ENCODE measurements at places on chromosomes 12 and 14.

DNA sequence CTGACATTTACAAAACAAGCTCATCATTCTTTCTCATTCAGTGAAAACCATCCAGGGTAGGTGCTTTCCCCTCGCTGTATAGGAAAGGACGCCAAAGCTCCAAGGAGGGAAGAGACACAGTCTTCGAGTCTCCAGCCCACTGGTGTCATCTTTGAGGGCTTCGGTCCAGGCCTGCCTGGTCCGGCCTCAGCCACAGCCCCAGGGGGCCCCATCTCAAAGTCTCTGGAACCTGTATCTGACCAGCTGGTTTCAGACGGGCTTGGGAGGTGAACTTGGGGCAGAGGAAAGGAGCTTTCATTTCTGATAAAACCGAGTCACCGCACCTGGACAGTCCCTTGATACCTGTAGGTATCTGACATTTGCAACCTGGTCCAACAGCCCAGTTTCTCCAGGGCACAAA lies 229.5 kb upstream of the RTL1 start:
- DNase-seq, result no peak

GRCh38 chr12:103102225-103102744 lies 144.8 kb downstream of the ASCL1 start:
- no peak for DNase-seq

- no peak for DNase-seq
Observed at GRCh38 chr14:79165471-79166090, 995.4 kb downstream of the NRXN3 start.

DNA sequence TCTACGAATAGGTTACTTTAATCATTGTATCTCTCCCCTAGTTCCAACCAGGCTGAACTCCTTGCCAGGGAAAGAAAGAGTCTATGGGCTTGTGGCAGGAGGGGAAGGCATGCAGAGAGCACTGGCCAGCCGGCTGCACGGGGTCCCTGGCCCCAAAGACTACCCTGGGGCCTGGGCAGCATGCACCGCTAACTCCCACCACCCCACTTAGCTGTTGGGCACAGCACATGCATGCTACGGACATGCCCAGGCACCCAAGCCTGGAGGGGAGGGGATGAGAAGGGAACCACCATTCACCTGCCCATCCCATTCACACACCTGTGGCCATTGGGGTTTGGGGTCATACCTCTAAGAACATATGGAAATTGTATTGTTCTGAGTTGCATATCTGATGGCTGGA lies 94.1 kb downstream of the PIK3C2G start:
- DNase-seq, result no peak

- DNase-seq, result peak; percentile 52
Observed at GRCh38 chr12:94208622-94208966, 60.2 kb downstream of the PLXNC1 start.

DNA sequence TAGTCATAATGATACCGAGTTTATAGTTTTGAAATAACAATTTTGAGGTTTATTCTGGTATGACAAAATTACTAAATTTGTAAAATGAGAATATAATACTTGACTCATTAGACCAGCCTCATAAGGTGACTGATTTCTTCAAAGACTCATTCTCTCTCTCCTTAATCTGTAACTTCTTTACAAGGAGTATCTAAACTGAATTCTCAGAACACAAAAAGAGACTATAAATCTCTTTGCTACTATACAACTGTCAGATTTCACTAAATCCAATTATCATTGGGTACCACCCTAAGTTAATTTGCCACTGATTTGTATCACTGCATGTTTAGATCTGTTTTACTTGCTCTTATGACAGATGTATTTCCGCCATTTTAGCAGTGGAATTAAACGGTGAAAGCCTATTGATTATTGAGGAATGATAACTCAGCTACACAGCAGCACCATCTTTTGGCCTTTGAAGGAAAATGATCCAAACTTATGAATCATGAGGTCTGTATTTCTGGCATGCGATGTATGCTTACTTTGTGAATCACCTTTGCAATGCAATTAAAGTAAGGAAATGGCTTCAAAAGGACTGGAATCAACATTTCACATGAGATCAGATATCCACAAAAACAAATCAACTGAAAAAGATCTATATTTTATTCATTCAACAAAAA lies 161.2 kb downstream of the RERGL start:
- no peak for DNase-seq

DNA sequence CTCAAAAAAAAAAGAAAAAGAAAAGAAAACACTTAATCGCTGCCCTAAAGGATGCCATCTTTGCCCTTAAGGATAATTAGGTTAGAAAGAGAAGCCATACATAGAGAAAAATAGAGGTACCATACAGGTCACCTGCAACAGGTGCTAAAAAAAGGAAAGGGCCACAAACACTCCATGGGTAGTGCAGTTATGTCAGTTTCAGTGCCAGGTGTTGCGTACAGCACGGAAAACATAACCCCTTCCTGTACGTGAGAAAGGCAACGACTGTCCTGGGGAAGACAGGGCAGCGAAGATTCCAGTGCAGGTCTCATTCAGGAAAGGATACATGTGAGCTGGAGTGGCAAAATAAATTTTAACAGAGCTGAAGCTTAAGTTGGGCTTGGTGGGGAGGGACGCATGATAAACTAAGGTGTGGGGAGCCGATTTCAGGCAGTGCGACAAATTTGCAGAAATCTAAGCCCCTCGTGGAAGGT lies 553 bp upstream of the DAZAP2 start:
- DNase-seq, result no peak

DNA sequence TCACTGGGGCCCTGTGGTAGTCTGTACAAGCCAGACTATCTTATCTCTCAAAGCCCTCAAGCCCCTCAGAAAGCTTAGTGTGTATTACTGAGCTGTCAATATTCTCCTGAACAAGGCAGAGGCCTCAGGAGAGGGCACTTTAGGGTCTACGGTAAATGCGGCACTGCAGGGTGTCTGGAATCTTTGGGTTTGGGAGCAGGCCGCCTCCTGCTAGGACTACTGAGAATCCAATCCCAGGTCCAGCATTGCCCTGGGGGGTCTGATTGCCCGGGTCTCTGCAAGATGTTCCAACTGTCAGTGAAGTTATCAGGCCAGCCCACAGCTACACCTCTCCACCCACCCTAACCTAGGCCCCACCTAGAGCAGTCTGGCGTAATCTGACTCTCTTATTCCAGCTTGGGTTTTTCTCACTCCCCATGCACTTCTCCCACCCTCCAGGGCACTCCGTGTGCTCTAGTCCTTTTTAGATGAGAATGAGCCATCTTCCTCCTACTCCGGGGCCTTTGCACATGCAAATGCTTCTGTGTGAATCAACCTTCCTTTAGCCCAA lies 4.3 kb upstream of the ZFP36L1 start:
- DNase-seq, result peak; percentile 41

- DNase-seq, result no peak
Observed at GRCh38 chr12:44240186-44240585, 404.3 kb downstream of the TMEM117 start.

- no peak for DNase-seq
Observed at GRCh38 chr12:20144341-20144740, 224.0 kb upstream of the PDE3A start.

GRCh38 chr12:94802796-94803195 lies 152.4 kb upstream of the TMCC3 start:
- no peak for DNase-seq

- DNase-seq, result no peak
Observed at GRCh38 chr12:81597928-81598604, 161.1 kb downstream of the PPFIA2 start.

DNA sequence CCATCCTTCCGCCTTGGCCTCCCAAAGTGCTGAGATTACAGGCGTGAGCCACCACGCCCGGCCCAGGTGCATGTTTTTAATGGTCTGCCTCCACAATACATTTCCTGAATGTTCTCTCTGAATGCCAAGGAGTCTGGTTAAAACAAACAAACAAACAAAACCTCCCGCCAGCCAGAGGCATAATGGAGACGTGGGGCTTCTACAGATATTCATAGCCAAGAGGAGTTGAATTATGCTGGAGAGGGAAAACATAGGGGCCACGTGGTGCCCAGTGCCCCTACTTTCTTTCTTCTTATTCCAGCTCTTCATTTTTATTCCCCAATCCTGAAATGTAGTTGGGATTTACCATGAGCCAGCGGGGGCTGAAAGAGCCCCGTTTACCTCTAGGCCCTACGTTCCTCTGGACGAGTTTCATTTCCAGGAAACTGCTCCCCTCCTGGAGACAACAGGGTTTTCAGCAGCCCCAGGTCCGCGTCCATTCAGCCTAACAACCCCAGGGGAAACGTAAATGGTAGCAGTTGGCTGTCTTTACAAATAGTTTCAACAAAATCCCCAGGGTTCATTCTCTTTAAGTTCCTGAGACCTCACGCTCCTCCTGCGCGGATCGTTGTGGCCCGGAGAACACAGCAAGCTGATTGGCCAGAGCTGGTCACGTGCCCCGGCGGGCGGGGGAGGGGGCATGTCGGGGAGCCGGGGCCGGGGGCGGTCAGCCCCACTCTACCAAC lies 108.5 kb upstream of the ESRRB start:
- DNase-seq, result peak; percentile 7

Measured in stimulated activated naive CD8-positive, alpha-beta T cell treated with anti-CD3 and anti-CD28 coated beads, Interleukin-15, Interleukin-2, amounts not matched to agents 100 U/mL and 50 U/mL, for 24 hours (primary cell).